KG1 (cell line): ENCODE measurements at places on chromosomes 16 and 17.

- no peak for DNase-seq
Measured at GRCh38 chr17:14461227-14461548, 160.3 kb downstream of the HS3ST3B1 start.

- DNase-seq, result no peak
Measured at GRCh38 chr17:21772321-21772720, 80.0 kb downstream of the KCNJ18 start.

- no peak for DNase-seq
Measured at GRCh38 chr16:83762141-83762991, 45.4 kb upstream of the HSBP1 start.

DNA sequence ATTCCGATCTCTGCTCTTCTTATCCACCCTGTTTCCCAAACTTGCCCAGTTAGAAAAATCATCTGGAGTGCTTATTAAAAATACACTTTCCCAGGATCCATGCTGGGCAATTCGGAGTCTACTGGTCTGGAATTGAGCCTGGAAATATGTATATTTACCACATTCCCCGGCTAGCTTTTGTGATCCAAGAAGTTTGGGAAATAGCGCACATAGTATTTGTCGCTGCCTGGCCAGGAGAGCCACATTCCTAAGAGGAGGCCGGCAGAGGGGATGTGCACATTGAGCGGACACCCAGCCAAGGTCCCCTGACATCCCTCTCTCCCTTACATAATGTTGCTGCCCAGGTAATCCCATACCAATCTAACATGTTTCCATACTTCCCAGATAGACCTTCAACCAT lies 62.1 kb upstream of the TMEM97 start:
- no peak for DNase-seq

GRCh38 chr16:2896480-2897010 lies 13.5 kb downstream of the FLYWCH2 start:
- DNase-seq, result no peak

GRCh38 chr16:67449336-67449735 lies 18.4 kb downstream of the HSD11B2 start:
- DNase-seq, result no peak

DNA sequence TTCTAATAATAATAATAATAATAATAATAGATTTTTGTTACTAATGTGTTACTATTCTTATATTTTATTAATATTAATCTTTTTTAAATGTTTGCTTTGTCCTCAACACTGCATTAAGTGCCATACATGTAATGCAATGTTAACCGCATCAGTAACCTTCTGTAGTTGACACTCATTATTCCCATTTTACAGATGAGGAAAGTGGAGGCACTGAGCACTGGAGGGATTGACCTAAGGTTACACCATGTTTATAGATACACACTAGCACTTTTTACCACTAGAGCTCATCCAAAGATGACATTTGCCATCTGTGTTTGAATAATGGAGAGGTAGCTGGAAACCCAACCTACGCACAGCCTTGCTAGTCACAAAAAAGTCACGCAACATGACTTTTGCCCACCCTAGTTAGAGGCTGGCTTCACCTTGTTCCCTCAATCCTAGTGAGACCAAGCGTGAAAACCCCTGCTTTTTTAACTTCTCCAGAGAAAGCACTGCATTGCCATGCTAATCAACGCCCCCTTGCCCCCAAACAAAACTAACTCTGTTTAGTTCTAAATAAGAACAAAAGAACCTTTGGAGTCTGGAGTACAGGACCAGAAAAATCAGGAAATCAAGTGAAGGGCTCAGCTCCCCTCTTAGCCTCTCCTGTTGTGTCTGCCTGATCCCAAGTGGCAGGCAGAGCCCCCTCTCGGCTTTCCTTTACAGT lies 2.3 kb downstream of the ARSG start:
- DNase-seq, result no peak

DNA sequence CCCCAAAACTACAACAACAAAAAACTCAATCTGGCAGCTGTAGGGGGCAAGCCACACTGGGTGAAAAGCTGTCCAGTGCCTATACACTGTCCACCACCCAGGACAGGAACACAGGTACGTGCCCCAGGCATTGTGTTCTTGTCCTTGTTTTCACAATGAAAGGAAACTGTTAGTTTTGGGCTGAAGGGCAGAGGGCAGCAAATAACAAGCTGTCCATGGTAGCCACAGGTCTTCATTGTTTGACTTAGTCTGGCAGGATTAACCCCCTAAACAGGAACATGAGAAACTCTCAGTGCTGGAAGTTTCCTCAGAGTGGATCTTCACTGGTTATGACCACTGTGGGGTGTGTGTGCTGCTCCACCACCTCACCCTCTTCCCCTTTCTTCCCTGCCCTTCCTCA lies 224.6 kb upstream of the N4BP1 start:
- DNase-seq, result no peak

GRCh38 chr16:85986931-85987749 lies 88.2 kb downstream of the IRF8 start:
- peak; percentile 25 for DNase-seq

- DNase-seq, result no peak
Measured at GRCh38 chr17:76089680-76090516, 10.9 kb downstream of the ZACN start.

DNA sequence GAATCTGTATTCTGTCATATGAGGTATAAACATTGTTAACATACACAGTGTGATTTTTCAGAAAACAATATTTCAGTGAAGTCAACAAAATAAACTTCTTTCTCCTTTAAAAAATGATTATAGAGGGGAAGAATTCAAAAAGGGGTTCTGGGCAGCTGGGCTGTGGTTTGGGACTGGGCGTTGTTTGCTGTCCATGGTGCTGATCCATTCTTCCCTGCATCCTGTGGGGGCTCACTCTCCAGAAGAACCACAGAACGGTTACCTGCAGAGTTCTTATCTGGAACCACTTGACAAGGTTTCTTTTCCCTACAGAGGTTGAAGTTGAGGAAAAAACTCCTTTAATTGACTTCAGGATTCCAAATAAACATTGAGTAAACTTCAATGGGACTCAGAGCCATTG lies 1091.0 kb downstream of the CDH8 start:
- DNase-seq, result no peak

- peak; percentile 10 for DNase-seq
Measured at GRCh38 chr17:39527220-39527813, 66.0 kb downstream of the CDK12 start.
